ENCODE measurements at places on chromosomes 16 and 17. TPM values are rescaled to one million over a fixed set of nuclear protein-coding genes. Genes with fewer than 3 reads are reported as not detected.

The C17orf78 gene
- total RNA-seq, result not detected

The OR3A3 gene
- not detected for total RNA-seq

The SLFN13 gene
- total RNA-seq, result 10.5 TPM

The HS3ST2 gene
- 2.8 TPM for total RNA-seq

The DNAH2 gene
- 4.9 TPM for total RNA-seq

The CHST4 gene
- 1.2 TPM for total RNA-seq

The HOXB9 gene
- 0.09 TPM for total RNA-seq

DNA sequence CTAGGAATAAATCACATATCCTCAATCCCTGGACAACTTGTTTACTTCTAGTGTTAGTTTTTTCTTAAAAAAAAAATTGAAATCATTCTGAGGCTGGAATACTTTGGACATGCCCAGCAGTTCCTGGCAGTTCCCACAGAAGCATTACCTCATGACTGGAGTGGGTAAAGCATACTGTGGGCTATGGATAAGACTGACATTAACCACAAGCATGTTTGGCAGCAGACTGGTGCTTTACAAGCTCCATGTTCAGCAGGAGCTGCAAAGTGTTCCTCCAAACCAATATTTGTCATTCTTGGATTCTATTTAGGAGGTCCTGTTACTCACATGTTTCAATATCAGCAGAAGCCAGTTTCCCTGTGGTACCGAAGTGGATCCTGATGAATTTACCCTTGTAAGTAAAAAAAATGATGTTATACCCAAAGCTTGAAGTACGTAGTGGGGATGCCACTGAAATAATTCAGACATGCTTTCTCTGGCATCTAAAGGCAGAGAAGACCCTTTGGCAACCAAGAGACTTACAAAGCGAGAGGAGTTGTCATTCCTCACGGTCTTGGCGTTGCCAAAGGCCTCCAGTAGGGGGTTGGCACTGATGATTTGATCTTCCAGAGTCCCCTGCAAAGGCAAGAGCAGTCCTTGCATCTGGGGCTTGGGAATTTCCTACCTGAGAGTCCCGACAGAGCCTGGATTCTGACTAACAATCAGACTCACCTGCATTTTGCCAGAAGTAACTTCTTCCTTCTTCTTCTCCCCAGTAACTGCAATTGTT lies 4.9 kb downstream of the MYH1 start:
- peak; percentile 22 for DNase-seq
- no peak overlapping the region for H3K4me3 ChIP-seq
- H3K36me3 ChIP-seq, result no peaks in the 10 kb centered on the region
- H3K4me1 ChIP-seq, result no peaks in the 10 kb centered on the region
- no peak overlapping the region for H3K27ac ChIP-seq
- no peaks in the 10 kb centered on the region for H3K27me3 ChIP-seq

GRCh38 chr16:86637744-86638143 lies 59.4 kb downstream of the FOXL1 start:
- H3K27ac ChIP-seq, result no peak overlapping the region
- no peak overlapping the region for H3K4me3 ChIP-seq
- no peak for DNase-seq
- peaks cover 3% of the 10 kb centered on the region for H3K27me3 ChIP-seq

DNA sequence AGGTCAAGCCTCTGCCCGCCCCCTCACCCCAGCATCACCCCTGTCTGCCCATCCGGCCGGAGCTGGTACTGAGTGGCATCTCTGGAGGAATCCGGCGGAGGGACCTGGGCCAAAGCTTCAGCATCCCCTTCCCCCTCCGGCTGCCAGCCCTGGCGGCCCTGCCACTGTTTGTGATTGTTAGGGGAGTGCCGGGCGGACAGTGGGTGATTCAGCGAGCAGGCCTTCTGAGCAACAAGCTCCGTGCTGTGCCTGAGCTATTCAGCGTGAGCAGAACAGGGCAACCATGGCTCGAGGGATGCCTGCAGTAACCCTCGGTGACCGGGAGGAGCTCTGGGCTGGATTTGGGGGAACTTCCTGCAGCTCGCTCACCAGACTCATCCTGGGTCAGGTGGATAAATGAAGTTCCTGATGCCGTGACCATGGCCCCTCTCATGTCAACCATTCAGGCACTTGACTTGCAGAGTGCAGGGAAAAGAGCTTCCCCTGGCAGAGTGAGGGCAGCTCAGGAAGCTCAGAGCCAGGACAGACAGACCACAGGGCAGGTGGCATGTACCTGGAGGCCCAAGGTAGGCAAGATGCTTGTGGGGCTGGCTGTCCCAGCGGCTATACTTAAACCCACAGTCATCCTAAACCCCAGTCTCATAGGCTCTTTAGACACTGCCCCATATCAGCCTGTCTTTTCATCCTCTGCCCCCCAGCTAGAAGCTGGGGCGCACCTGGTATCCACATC lies 24.3 kb upstream of the MLKL start:
- H3K4me3 ChIP-seq, result no peak overlapping the region
- H3K4me1 ChIP-seq, result no peaks in the 10 kb centered on the region
- H3K36me3 ChIP-seq, result no peaks in the 10 kb centered on the region

DNA sequence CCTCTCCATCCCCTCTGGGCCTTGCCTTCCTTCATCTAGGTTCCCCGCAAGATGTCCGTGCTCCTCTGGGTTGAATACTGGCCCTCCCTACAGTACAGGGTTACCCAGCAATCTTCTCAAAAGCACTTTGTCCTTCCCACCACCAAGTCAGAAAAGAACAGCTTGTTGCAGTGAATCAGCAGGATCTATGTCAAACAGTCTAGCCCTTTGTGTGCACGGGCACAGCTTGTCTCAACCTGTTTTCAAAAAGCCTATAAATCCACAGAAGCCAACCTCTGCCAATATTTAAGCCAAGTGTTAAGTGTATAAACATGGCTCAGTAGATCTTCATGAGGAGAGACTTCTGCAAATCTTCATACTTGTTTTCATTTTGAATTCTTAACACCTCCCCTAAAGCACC lies 25.2 kb downstream of the C17orf67 start:
- H3K4me3 ChIP-seq, result no peak overlapping the region
- peak overlapping the region; percentile 72 for H3K27ac ChIP-seq
- H3K4me1 ChIP-seq, result peaks cover 23% of the 10 kb centered on the region
- no peaks in the 10 kb centered on the region for H3K27me3 ChIP-seq
- no peaks in the 10 kb centered on the region for H3K36me3 ChIP-seq

GRCh38 chr17:57744195-57745170 lies 616 bp downstream of the CCDC182 start:
- no peaks in the 10 kb centered on the region for H3K27me3 ChIP-seq
- no peak overlapping the region for H3K27ac ChIP-seq
- H3K36me3 ChIP-seq, result no peaks in the 10 kb centered on the region
- no peak for DNase-seq
- H3K4me3 ChIP-seq, result no peak overlapping the region

DNA sequence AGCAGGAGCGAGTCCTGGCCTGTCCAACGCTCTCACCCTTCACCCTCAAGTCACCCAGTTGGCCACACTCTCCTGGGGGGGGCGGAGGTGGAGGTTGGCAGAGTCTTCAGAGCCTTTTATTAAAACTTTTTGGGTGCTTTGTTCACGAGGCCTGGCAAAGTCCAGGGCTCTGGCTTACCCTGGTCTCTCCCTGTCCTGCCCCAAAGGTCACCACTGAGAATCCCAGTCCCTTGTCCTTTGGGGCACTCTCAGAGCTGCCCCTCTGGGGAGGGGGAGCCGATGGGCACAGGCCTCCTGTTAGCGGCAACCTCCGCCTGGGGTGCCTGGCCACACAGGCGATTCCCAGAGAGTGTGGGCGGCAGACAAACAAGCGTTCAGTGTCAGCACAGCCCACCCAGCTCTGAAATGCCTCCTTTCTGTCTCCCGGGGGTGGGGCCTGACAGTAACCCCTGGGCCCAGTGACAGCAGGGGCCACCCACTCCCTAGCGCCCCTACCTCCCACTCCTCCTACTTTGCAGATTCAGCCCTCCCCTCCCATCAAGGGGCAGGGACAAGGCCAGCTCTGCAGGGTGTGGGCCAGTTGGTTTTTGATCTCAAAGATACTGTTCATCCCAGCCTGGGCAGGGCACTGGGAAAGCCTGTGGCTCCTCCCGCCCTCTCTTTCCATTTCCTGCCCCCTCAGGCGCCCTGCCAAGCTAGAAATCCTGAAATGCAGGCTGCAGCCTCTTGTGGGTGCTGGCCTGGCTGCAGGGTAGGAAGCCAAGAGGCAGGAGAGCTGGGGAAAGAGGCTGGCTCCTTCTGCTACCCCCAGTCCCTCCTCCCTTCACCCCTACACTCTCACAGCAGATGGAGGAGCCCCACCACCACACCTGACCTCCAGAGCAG lies 36.6 kb upstream of the EMP2 start:
- no peaks in the 10 kb centered on the region for H3K27me3 ChIP-seq
- DNase-seq, result peak; percentile 85
- H3K27ac ChIP-seq, result peak overlapping the region; percentile 58
- no peaks in the 10 kb centered on the region for H3K36me3 ChIP-seq
- H3K4me1 ChIP-seq, result peaks cover 5% of the 10 kb centered on the region

DNA sequence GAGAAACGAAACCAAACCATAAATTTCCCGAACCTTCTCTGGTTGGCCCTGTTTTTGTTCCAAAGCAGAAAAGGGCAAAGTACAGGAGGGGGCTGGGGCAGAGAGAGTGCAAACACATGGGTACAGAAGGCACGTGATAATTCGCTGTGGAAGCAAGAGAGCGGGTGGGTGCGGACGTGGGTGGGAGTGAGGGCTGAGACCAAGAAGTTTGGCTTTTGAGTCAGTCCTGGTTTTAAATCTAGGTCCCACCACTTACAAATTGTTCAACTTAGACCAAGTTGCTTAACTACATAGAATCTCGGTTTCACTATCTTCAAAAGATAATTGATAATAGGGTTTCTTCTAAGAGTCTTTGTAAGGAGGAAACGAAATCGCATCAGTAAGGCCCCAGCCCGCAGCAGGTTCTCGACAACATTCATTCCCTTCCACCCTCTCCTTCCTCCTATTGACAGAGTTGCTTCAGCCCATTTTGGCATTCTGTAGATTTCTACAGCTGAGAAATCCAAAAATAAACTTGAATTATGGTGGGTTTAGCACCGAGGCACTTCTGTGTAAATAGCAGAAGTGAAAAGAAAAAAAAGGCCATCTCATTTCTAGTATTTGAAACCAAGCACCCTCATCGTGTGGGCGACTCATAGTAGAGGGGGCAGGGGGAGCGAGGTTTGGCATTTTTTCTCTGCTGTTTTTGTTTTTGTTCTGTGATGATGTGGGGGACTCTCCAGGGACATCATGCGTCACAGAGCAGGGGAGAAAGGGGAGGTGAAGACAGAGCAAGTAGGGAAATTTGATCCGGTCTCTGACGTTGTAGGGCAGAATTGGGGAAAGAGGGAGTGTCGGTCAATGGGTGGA lies 33.6 kb upstream of the CCR7 start:
- H3K27me3 ChIP-seq, result no peaks in the 10 kb centered on the region
- H3K4me3 ChIP-seq, result no peak overlapping the region
- H3K4me1 ChIP-seq, result no peaks in the 10 kb centered on the region
- H3K36me3 ChIP-seq, result no peaks in the 10 kb centered on the region

- H3K4me1 ChIP-seq, result no peaks in the 10 kb centered on the region
- H3K4me3 ChIP-seq, result no peak overlapping the region
- H3K36me3 ChIP-seq, result no peaks in the 10 kb centered on the region
- DNase-seq, result no peak
- H3K27me3 ChIP-seq, result no peaks in the 10 kb centered on the region
These were observed 7.5 kb downstream of the MYH3 start for GRCh38 chr17:10649602-10650001.

- H3K27me3 ChIP-seq, result no peaks in the 10 kb centered on the region
- H3K36me3 ChIP-seq, result no peaks in the 10 kb centered on the region
- no peak overlapping the region for H3K4me3 ChIP-seq
- no peak overlapping the region for H3K27ac ChIP-seq
- no peaks in the 10 kb centered on the region for H3K4me1 ChIP-seq
These were observed 19.5 kb downstream of the PMM2 start for GRCh38 chr16:8816967-8817655.

DNA sequence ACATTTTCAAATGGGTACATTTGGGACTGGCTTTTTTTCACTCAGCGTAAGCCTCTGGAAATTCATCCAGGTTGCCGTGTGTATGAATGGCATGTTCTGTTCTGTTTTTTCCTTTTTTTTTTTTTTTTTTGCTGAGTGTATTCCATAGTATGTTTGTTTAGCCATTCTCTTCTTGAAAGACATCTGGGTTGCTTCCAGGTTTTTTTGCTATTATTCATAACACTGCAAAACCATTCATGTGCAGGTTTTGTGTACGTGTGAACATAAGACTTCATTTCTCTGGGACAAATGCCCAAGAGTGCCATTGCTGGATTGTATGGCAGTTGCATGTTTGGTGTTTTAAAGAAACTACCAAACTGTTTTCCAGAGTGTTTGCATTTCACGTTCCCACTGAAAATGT lies 335.9 kb upstream of the TNRC6C start:
- no peak overlapping the region for H3K27ac ChIP-seq
- no peaks in the 10 kb centered on the region for H3K27me3 ChIP-seq
- H3K4me1 ChIP-seq, result no peaks in the 10 kb centered on the region

DNA sequence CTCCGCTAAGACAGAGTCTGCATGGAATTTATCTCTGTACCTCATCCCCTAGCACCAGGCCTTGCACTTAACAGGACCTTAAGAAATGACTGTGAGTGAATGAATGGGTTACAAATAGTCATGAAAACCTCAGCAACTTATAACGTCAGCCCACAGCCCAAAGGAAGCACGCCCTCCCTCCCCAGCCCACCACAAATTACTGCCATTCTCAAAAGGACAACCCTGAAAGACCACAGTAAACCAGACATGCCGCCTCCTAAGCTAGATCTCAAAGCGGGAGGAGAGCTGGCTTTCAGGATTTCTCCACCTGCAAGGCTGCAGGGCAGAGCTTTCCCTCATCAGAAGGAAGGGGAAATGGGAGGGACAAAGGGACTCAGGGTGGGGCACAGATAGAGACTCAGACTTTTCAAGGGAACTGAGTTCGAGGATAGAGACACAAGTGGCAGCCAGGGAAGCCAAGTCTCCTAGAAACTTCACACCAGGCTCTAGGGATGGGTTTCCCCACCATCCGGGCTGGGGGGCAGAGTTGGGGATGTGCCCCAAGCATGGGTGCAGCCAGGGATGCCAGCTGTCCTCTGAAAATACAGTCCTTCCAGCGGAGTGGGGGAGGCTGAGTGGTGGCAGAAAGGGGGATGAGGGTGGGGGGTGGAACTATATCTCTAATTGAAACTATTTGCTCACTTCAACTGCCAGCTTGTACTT lies 56.7 kb downstream of the PLXDC1 start:
- DNase-seq, result no peak
- H3K4me1 ChIP-seq, result no peaks in the 10 kb centered on the region
- no peaks in the 10 kb centered on the region for H3K27me3 ChIP-seq
- H3K36me3 ChIP-seq, result no peaks in the 10 kb centered on the region
- H3K4me3 ChIP-seq, result no peak overlapping the region
- H3K27ac ChIP-seq, result no peak overlapping the region

Data from prostate gland (tissue), 2 donors.